ENCODE measurements at places on chromosomes 3 and 15.

DNA sequence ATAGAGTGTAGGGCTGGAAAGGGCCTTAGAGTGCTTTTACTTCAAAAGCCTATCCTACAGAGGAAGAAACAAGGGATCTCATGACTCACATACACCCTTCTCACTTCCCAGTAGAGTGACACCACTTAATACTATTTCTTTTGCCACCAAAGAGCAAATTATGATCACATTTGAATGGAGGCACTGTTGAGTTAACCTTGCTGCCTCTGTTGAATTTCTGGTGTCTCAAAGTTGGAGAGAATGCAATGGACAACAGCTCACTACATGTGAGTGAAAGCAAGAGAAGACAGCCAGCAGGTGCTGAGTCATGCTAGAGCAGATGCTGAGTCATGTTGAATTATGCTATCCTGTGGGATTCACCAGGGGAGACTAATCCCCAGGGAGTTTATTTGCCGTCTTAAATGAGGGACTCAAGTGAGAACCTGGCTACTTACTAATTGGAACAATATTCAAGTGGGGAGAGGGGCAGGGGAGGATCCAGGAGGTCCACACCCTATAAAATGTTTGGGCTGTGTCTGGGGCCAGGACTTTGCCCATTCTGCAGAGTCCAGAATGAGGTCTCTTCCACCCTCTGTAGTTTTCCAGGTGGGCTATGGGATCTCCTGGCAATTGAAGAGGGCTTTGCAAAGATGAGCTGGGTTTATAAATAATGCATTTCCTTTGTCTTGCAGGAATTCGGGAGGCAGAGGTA is 35.8 kb downstream of the ST8SIA2 start:
- DNase-seq, result no peak

DNA sequence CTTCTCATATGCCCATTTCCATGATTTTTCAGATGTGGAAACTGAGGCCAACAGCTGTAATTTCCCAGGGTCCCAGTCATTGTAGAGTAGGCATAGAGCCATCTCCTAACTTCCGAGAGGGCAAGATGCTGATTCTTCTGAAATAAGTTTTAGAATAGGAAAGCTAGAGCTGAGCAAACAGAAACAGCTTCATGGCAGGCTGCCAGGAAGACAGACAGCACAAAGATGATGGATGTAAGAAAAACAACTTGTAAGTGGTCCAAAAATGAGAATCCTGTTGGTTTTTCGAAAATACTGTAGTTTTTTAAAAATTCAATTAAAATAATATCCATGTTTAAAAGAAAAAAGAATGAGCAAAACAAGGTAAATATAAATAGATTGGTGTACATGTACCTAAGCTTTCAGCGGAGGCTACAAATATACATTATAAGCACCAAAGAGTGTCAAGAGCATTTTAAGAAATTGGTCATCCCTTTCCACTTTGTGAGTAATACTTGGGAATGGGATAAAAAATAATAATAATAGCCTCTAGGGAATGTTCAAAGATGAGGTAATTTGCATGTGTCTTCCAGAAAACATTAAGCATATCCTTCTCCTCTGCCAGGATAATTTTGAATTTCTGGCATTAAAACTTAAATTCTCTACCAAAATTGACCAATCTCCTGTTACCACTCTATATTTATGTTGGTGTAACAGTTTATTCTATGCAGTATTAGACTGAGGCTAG is 406.6 kb downstream of the MECOM start:
- DNase-seq, result no peak

DNA sequence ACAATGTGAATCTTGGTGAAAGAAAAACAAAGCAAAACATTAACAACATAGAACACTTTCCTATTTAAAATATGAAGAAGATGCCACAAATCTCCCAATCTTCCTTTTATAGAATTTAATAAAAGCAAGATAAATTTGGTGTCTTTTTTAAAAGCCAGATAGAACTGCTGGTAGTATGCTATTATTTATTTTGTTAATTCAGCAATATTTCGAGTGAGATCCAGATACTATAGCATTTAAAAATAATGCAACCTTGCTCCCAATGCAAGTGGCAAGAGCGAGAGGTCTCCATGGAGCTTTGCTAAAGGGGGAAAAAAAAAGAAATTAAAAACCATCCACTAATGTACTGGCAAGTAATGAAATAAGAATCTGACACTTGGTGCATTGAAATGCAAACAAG is 121.8 kb downstream of the IL20RB start:
- no peak for DNase-seq

DNA sequence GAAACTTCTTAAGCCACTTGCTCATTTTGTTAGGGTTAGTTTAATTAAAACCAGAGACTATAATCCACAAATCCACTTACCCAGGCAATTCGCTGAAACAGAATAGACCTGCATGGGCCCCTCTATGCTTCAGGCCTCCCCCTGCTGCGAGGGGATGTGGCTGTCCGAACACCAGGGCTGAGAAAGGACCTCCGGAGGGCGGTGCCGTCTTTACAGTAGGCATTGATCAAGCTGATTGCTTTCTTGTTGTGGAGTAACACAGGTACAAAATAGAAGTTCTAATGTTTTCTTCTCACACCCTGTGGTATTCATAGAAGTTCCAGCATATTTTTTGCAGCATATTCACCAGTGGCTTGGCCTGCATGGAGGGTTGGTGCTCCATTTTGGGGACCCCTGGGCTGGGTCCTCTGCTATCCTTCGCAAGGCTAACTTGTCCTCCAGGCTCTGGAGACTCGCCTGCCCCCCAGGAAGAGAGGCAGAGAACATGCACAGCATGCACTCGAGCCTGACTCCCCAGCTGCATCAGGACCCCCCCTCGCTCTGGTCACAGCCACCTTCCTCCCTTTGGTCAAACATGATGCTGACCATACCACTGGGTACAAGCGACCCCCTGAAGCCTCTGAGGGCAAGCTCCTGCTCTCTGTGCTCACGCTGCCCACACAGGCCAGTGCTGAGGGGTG is 55.3 kb downstream of the TPRA1 start:
- DNase-seq, result no peak

DNA sequence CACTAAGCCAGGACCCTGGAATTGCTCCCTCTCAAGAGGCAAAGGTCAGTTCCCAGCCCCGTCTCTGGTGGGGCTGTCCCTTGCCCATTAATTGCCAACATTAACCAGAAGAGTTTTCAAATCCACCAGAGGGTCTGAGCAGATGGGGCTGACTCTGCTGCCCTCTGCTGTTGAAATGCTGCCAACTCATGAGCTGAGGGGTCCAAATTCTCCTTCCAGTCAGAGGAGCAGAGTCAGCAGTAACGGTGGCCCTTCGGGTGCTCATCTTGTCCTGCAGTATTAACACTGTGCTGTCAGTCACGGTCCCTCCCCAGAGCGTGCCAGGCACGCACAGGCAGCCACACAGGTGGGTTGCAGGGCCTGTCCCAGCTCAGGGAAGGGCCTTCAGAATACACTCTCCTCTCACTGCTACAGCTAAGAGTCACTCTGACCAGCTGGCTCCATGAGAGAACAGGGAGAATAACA is 10.7 kb upstream of the SPTBN5 start:
- peak; percentile 57 for DNase-seq

GRCh38 chr15:80695911-80696661 is 976 bp downstream of the ABHD17C start:
- peak; percentile 41 for DNase-seq

GRCh38 chr3:189143321-189143720 is 28.4 kb upstream of the TPRG1 start:
- DNase-seq, result no peak

GRCh38 chr3:165918657-165918979 is 81.4 kb upstream of the BCHE start:
- no peak for DNase-seq

- no peak for DNase-seq
Measured at GRCh38 chr3:11532931-11533391, 110.8 kb downstream of the VGLL4 start.

GRCh38 chr15:72369964-72370363 is 5.8 kb downstream of the HEXA start:
- DNase-seq, result no peak

All from activated B cell treated with CpG ODN at 0.5 μM for 24 hours (primary cell).